ENCODE measurements at places on chromosomes 3 and 15.

DNA sequence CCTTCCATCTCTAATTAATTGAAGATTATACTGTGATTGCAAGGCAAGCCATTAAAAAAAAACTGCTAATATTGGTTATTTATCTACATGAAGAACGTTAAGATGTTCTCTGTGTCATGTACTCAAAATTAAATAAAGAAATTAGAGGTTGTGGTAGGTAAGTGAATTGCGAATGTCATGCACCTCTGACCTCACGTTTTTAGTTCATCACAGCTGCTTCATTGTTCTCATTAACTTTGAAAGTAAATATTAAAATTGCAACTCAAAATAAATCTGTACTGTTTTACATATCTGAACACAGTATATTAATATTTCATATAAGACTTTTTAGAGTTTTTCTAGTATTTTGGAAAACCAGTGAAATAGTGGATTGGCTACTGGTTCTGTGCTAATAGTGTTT is 94.0 kb downstream of the KLHL25 start:
- DNase-seq, result no peak

DNA sequence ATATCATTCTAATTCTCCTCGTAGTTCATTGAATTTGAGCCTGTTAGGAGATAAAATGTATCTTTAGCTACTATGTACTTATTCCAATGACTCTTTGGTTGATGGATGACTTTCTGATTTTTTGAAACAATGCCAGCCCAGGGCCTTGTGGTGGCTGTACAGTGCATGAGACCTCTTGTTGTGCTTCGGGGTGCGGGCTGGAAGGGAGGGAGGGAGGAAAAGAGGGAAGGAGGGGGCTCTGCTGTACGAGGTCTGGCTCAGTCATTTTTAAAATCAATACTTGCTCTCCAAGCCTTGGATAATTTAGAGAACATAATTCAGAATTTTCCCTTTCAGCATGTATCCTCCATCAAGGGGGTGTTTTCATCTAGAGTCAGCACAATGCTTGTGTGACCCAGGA is 399.7 kb upstream of the ONECUT1 start:
- no peak for DNase-seq

DNA sequence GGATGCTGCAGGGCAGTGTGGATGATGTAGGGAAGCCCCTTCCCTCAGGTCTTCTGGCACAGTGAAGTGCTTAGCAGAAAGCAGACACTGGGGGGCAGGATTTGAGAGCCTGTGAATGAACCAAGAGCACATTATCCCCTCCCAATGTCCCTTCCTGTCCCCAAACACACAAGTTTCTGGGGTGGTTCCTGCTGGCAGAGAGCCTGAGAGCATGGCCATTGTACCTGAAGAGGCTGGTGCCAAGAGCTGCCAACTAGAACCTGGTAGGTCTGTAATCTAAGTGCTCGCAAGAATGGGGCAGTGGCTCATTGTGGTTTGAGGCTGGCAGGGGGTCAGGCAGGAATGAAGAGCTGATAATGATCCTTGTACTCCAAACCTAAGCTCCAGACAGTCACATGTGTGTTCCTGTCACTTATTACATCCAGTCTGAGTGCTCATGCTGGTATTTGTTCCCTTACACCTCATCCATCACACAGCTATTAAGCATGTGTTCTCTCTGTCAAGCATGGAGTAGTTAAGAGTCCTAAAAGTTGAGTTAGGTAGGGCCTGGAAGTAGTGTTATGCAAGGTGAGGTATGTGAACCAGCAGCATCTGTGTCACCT is 6.7 kb upstream of the CCR1 start:
- DNase-seq, result no peak

GRCh38 chr3:74009961-74010844 is 385.5 kb upstream of the PDZRN3 start:
- no peak for DNase-seq

- DNase-seq, result no peak
Observed at GRCh38 chr3:182323126-182323700, 470.1 kb upstream of the ATP11B start.

Measured in pulmonary artery endothelial cell (primary cell).